ENCODE measurements at places on chromosomes 7 and 10. TPM values are rescaled to one million over a fixed set of nuclear protein-coding genes. Genes with fewer than 3 reads are reported as not detected.

TMEM176A gene
- total RNA-seq = not detected

FGF8 gene
- total RNA-seq = not detected

ASNS gene
- total RNA-seq = 60.8 TPM

SPOCK2 gene
- 0.39 TPM for total RNA-seq

GALNT17 gene
- not detected for total RNA-seq

ZNF33A gene
- 7.8 TPM for total RNA-seq

KCND2 gene
- total RNA-seq = not detected

GFRA1 gene
- total RNA-seq = 7.4 TPM

DBNL gene
- total RNA-seq = 52.8 TPM

TMEM270 gene
- total RNA-seq = 0.23 TPM
